ENCODE measurements at places on chromosomes 2 and 18.
A peak's percentile ranks its signal among the peaks of the same experiment; 100 is the strongest.

GRCh38 chr2:226439337-226439736 lies 360.3 kb downstream of the IRS1 start:
- DNase-seq: no peak

- no peak for DNase-seq
These were observed 146.6 kb downstream of the PIEZO2 start for GRCh38 chr18:11002796-11003195.

DNA sequence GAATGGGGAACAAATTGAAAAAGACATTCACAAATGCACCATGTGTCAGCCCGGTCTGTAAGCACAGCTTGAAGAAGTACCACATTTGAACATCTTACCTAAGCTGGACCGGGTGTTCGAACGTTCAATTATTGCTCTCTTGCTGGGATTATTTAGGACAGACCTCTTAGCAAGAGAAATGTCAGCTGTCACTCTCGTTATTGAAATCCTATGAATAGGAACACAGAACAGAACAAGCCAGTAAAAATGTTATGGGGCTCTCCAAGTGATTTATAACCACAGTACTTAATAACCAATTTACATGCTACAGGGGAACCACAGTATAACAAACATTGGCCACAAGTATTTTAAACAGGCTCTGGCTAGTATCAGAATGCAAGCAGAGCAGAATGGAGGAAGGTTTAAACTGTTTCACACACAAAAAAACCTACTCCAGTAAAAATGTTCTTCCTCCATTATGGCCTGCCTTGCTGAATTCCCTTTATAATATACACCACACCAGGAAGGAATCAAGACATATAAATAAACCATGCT lies 32.5 kb upstream of the ARL5A start:
- no peak for DNase-seq

DNA sequence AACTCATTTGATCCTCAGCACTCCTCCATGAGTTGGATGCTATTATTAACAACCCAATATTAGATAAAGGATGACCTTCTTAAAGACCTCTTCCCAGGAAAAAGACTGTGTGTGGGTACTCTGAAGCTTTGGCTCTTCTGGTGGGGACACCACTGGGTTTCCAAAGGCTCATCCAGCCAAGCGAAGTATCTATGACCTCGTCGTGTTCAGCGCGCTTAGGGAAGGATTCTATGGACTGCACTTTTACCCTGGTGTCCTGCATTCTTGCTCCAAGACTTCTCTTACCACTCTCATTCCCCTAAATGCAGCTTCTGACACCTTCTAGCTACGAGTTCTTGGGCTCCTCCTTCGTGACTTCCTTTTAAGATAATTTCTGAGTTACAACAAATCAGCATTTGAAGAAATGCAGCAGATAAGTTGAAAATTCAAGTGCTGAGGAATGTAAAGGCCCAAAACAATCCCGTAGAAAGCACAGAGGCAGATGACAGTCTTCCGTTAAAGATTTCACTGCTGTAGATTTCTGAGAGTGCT lies 673 bp upstream of the HNMT start:
- DNase-seq: no peak

- DNase-seq: no peak
These were observed 25.8 kb upstream of the CABYR start for GRCh38 chr18:24112874-24113615.

- no peak for DNase-seq
These were observed 74.3 kb downstream of the PDK1 start for GRCh38 chr2:172630181-172630580.

- DNase-seq: no peak
These were observed 6.9 kb upstream of the CNNM4 start for GRCh38 chr2:96753661-96754282.

- no peak for DNase-seq
These were observed 86.9 kb downstream of the ZFP36L2 start for GRCh38 chr2:43139501-43139900.

DNA sequence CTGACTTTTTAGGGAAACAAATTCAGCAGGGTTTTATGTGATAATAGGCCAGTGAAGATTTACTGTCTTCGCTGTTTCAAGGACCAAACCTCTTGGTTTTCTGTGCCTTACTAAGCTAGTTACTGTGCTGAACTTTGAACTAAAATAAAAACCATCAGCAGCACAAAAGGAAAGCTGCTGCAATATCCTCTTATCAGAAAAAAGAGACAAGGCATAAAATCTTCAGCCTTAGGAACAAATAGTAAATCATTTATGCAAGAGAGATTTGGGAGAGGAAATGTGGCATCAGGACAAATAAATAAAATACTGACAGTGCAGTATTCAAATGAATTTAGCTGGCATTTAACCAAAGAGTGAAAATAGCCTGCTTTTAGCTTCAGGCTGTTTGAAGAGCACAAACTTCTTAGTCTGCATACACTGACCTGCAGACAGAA lies 64.1 kb upstream of the EHBP1 start:
- DNase-seq: no peak

GRCh38 chr18:77044866-77045664 lies 87.5 kb downstream of the MBP start:
- peak; percentile 26 for DNase-seq

GRCh38 chr2:140975237-140975636 lies 1155.6 kb downstream of the LRP1B start:
- DNase-seq: no peak

GRCh38 chr2:138390316-138390945 lies 111.1 kb upstream of the SPOPL start:
- no peak for DNase-seq

DNA sequence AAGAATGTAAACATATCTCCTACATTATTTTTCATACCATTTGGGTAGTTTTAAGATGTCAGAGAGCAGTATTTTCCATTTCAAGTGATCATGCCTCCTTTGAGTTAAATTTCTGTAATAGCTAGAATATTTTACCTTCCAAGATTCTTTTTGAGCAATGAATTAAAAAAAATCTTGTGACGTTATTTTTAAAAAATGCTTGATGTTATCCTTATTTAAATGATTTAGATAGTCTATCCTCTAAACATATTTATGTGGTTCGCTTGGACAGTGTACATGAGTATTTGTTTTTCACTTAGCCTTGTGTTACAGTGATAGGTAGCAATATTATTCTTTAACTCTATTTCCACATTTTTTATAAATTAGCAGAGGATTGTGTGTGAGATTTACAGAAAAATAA lies 639.2 kb upstream of the CDH2 start:
- DNase-seq: no peak

DNA sequence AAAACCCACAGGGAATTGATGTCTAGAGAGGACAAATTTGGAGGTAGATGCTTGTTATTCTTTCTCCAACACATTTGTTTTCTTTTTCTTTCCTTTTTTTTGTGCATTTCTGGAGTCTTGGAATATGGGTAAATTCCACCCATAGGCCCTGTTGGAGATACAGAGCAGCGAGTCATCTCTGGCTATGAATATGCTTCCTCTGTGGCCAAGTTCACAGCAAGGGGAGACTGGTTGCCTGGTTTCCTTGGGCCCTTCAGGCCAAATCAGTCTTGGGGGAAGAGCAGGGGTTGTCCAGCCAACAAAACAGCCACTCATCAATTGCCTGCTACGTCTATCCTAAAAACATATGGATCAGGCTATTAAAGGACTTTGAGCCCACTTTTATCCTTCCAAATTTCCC lies 27.5 kb downstream of the SP100 start:
- DNase-seq: no peak

- no peak for DNase-seq
These were observed 102.5 kb downstream of the RIT2 start for GRCh38 chr18:43012951-43013350.

- DNase-seq: no peak
These were observed 657 bp downstream of the ATP8B1 start for GRCh38 chr18:57802213-57803102.

DNA sequence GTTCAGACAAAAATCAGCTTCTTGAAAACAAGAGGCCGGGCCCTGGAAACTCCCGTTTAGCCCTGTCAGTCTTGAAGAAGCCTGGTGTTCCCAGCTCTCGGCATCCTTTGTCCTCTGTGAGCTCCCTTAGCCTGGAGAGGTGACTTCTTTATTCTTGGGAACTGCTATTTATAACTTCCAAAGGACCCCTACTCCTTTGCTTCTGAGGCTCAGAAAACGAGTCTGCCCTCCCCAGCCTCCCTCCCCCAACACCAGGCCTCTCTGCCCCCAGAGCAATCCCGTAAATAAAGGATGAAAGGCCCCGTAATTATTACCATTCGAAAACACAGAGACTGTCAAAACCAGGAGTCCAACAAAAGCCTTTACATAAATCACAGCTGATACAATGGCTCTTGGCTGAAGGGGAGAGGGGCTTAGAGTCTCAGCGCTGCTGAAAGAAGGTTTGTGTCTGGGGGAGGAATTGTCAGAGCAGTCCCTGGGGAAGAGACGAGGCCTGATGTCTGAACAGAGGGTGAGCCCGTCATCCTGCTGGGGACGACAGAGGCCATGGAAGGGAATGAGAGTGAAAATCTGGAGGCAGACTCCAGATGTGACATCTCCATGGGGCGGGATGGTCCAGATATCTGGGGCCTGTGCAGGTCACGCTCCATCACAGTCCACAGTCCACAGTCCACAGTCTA lies 283.0 kb downstream of the MYCN start:
- no peak for DNase-seq

GRCh38 chr18:44342162-44342561 lies 338.5 kb upstream of the SETBP1 start:
- no peak for DNase-seq

DNA sequence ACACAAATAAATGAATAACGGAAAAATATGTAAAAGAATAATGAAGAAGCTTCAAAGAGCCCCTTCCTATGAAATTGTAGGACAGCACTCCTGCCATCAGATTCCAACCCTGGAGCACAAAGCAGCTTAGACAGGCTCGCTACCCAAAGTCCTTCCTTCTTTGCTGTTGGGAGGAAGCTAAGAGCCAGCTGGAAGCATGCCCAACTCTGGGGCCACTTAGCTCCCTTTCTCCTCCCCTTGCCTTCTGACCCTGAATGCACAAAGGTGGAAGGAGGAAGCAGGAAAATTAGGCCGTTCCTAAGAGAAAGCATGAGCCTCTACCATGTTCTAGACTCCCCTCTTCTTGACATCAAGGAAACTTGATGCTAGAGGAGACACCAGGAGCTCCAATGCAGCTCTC lies 700.8 kb downstream of the RNF144A start:
- no peak for DNase-seq

- no peak for DNase-seq
These were observed 76.4 kb upstream of the BCL11A start for GRCh38 chr2:60629801-60630385.

- no peak for DNase-seq
These were observed 264.3 kb downstream of the TXNL1 start for GRCh38 chr18:56374007-56374655.

GRCh38 chr2:240786871-240787311 lies 33.1 kb downstream of the KIF1A start:
- DNase-seq: peak; percentile 66

DNA sequence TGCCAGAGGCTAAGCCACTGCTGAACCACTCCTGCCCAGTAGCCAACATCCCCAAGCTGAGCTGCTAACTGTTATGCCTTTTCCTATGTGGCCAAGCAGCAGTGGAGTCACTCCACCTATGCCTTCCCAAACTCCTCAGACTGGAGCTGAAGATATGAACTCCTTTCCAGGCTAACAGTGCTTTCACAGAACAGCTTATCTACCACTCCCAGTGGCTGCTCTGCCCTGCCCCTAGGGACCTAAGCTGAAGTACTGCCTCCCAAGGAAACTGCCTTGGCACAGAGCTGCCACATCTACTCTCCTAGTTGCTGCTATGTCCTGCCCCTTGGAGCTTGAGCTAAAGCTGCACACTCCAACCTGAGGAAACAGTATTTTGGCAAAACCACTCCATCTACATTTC lies 275.9 kb downstream of the RBM43 start:
- no peak for DNase-seq

DNA sequence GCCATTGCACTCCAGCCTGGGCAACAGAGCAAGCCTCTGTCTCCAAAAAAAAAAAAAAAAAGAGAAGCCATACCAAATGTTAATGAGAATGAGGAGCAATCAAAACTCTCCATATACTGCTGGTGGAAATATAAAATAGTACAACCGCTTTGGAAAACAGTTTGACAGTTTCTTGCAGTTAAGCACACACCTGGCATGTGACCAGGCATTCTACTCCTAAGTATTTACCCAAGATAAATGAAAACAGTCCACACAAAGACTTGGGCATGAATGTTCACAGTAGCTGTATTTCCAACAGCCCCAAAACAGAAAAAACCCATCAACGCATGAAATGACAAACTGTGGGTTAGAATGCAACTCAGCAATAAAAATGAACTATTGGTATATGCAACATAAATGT lies 76.0 kb upstream of the ST8SIA5 start:
- DNase-seq: no peak

DNA sequence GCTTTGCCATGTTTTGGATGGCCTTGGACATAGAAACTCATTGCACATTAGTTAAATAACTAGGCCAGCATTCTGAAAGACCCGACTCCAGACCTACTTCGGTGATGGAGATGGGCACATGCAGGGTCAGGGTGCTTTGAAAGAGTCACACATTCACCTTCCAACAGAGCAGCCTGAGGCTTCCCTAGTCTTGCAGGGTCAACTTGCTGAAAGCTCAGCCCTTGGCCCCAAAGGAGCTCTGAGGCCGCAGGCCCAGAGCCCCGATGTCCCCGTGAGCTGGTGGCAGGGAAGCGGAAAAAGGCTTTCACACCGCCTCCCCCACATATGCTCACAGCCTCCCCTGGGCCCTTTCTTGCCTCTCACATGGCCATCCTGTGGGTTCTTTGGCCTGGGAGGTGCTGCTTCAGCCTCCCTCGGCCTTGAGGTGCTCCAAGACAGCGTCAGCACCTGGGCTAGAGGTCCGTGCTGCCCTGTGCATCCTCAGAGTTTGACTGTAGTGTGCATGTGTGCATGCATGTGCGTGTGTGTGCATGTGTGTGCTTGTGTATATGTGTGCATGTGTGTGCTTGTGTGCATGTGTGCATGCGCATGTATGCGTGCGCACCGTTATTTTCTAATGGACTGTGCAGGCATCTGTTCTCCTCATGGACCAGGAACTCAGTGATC lies 21.6 kb downstream of the LDLRAD4 start:
- no peak for DNase-seq

DNA sequence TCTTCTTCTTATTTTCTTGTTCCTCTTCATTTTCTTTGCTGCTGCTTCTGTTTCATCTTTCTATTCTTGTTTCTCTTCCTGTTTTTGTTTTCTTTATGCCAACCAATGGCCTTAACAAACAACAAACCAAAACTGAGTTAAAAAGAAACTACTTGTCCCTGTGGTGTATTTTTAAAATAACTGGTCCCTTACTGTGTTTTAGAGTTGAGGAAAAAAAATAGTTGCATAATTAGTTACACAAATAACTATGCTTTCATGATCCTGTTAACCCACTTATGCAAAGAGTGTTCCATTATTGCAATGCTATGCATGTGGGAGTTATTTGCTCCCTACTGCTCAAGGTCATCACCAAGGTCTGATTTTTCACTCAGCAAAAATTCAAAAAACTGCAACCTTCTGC lies 39.5 kb upstream of the IMP4 start:
- DNase-seq: no peak

GRCh38 chr2:218748741-218749441 lies 33.1 kb upstream of the CYP27A1 start:
- no peak for DNase-seq

- no peak for DNase-seq
These were observed 163.6 kb upstream of the TMEM200C start for GRCh38 chr18:6058941-6059340.
